Left ventricle myocardium inferior (tissue), 1 donor: ENCODE measurements at places on chromosomes 2 and 18.

DNA sequence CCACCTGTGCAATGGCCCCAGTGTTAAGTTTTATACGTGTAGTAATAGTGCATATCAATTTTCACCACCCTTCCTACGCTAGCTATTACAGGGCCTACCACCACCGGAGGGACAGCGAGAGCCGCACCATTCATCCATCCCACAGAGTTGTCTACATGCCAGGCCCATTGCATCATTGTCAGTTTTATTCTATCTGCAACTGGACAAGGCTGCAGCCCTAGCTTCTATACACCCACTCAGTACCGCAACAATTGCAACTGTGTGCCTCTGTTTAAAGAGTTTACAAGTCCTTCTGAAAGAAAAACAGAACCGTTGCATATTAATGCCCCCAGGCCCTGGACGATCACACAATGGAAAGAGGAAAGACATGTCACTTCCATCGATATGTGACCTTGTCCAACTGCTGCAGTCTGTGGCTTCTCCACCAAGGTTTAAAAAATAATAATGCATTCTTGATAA is 58.6 kb downstream of the ZEB2 start:
- H3K4me1 ChIP-seq, result peaks cover 91% of the 10 kb centered on the region
- no peaks in the 10 kb centered on the region for H3K27me3 ChIP-seq
- no peaks in the 10 kb centered on the region for H3K36me3 ChIP-seq
- no peak overlapping the region for H3K4me3 ChIP-seq
- peak overlapping the region; percentile 75 for H3K27ac ChIP-seq
- DNase-seq, result peak; percentile 51

GRCh38 chr2:140863713-140864112 is 1267.1 kb downstream of the LRP1B start:
- H3K27me3 ChIP-seq, result no peaks in the 10 kb centered on the region
- no peak for DNase-seq
- no peak overlapping the region for H3K4me3 ChIP-seq
- H3K4me1 ChIP-seq, result no peaks in the 10 kb centered on the region

- peaks cover 24% of the 10 kb centered on the region for H3K36me3 ChIP-seq
- no peak overlapping the region for H3K27ac ChIP-seq
- H3K4me3 ChIP-seq, result no peak overlapping the region
- H3K27me3 ChIP-seq, result no peaks in the 10 kb centered on the region
- H3K4me1 ChIP-seq, result no peaks in the 10 kb centered on the region
- no peak for DNase-seq
Observed at GRCh38 chr2:232236200-232236599, 142.4 kb upstream of the ALPP start.

DNA sequence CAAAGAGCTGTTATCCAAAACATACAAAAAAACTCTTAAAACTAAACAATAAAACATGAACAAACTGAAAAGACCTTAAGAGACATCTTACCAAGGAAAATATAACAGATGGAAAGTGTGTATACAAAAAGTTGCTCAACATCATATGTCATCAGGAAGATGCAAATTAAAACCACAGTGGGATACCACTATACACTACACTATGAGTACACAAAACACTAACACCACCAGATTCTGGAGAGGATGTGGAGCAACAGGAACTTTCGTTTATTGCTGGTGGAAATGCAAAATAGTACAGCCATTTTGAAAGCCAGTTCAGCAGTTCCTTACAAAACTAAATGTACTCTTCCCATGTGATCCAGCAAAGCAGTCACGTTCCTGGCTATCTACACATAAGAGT is 221.4 kb downstream of the CMPK2 start:
- peaks cover 8% of the 10 kb centered on the region for H3K27me3 ChIP-seq
- no peak overlapping the region for H3K27ac ChIP-seq
- no peaks in the 10 kb centered on the region for H3K4me1 ChIP-seq
- H3K4me3 ChIP-seq, result no peak overlapping the region
- no peak for DNase-seq
- H3K36me3 ChIP-seq, result no peaks in the 10 kb centered on the region

DNA sequence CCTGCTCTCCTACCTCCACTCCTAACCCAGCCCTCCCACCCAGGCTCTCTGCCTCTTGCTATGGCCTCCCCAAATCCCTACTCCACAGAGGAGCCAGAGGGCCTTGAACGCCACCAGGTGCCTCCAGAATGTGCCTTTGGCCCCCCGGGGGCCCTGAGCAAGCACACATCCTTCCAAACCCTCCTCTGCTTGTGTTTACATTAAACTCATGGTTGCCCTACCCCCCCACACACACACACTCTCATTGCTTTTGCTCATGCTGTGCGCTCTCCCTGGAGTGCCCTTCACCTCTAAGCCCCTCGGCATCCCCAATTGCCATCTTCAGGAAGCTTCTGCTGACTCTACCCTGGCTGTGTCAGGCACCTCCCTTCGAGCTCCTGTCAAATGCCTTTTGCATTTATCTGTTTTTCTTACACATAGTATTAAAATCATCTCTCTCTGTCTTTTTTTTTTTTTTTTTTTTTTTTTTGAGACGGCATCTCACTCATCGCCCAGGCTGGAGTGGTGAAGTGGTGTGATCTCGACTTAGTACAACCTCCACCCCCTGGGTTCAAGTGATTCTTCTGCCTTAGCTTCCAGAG is 16.3 kb upstream of the TET3 start:
- H3K27me3 ChIP-seq, result no peaks in the 10 kb centered on the region
- peaks cover 19% of the 10 kb centered on the region for H3K4me1 ChIP-seq
- H3K4me3 ChIP-seq, result no peak overlapping the region
- no peaks in the 10 kb centered on the region for H3K36me3 ChIP-seq
- no peak for DNase-seq
